ENCODE measurements at places on chromosomes 16 and 17. TPM values are rescaled to one million over a fixed set of nuclear protein-coding genes. Genes with fewer than 3 reads are reported as not detected.

FAM234A gene
- 129 TPM for total RNA-seq

CIITA gene
- not detected for total RNA-seq

CDRT4 gene
- total RNA-seq = 27.0 TPM

RAB37 gene
- total RNA-seq = 3.2 TPM
